HTR-8/SVneo (cell line): ENCODE measurements at places on chromosomes 11 and 22.

- no peak for DNase-seq
These were observed 163.6 kb downstream of the TMEM135 start for GRCh38 chr11:87201376-87201775.

- DNase-seq, result no peak
These were observed 15.2 kb upstream of the SLC6A5 start for GRCh38 chr11:20584093-20584774.

DNA sequence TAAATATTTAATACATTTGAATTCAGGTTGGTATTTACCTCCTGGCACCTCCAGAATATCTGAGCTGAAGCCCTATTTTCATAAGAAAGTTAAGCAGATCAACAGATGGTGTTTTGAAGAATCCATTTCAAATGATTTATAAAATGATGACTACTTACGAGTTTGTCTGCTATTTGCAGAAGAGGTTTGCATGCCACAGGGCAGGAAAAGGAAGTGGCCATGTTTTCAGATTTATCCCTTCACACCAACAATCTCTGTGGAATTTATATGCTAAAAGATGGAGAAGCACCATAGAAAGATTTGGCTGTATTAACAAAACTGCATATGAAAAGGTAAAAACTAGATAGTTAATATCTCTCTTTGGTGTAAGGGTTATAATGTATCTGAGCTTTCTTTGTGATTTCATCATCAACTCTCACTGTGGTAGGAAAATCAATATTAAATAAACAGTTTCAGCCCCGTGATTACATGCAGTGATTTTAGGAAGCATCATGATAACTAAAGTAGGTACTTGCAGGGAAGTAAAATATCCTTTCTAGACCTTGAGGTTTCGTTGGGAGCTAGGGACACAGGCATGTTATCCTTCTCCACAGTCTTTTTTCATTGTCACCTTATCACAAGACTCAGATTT is 2.6 kb downstream of the BMAL1 start:
- DNase-seq, result no peak

GRCh38 chr11:10348650-10349280 is 43.9 kb downstream of the ADM start:
- DNase-seq, result no peak

DNA sequence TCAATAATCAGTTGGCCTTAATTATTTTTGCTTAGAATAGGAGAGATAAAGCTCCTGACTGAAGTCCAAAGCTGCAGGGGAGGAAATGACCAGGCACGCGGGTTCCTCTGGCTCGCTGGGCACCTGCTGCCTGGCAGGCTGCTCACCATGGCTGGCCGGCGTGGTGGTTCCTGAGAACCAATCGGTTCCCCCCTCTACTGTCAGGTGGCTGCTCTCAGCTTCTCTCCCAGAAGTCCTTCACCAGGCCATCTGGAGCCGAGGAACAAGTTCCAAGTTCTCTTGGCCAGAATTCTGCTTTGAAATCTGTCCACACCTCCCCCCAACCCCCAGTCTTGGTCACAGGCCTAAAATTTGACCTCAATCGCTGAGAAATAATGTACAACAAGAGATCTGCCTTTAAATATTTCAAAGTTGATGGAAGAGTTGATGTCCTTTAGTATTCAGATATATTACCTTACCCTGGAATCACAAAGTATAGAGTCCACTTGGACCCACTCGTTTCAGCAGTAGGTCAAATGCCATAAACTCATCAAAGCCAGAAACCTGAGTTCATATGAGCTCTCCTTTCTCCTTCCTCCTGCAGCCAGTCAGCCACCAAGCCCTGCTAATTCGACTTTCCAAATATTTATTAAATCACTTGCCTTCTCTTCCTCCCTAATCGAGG is 25.2 kb downstream of the EXPH5 start:
- DNase-seq, result no peak

GRCh38 chr22:46290121-46290842 is 6.4 kb upstream of the GTSE1 start:
- no peak for DNase-seq

DNA sequence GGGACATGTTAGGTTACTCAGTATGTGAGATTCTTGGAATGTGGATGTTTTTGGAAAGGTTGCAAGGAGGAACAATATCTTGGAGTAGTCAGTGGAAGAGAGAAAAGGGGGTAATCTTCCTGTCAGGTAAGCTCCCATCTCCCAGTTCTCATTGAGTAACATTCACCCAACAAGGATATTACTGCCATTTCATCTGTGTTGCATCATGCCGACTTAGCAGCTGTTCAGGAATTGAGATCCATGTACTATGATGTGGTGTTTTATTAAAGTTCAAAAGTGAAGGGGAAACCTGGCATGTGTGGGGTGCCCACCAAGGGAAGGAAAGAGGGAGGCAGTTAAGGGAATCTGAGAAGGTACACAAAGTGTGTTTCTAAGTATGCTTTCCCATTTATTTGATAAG is 58.4 kb upstream of the RASSF10 start:
- DNase-seq, result no peak

GRCh38 chr11:61908730-61909316 is 8.5 kb downstream of the RAB3IL1 start:
- DNase-seq, result no peak
